HFFc6 (cell line): ENCODE measurements at places on chromosomes 12 and 14.

GRCh38 chr12:86194721-86195120 lies 61.5 kb downstream of the MGAT4C start:
- no peak for DNase-seq

- DNase-seq: no peak
Measured at GRCh38 chr12:5500331-5500659, 68.4 kb downstream of the NTF3 start.

DNA sequence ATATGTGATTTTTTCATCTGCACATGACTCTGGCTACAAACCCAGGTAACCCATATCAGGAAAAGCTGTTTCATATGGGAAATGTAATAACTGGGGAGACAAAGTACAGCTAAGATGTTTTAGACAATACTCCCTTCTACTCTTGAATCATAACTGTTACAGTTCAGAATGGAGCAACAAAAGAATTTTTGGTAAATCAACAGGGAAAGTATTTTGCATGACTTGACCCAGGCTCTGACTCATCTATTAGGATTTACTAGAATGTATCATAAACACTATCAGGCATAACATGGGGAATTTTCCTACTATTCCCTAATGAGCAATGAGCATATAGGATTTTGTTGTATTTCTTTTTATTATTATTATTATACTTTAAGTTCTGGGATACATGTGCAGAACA lies 553.0 kb downstream of the SLC16A7 start:
- DNase-seq: peak; percentile 80

GRCh38 chr12:117084405-117085317 lies 14.6 kb downstream of the TESC start:
- no peak for DNase-seq

DNA sequence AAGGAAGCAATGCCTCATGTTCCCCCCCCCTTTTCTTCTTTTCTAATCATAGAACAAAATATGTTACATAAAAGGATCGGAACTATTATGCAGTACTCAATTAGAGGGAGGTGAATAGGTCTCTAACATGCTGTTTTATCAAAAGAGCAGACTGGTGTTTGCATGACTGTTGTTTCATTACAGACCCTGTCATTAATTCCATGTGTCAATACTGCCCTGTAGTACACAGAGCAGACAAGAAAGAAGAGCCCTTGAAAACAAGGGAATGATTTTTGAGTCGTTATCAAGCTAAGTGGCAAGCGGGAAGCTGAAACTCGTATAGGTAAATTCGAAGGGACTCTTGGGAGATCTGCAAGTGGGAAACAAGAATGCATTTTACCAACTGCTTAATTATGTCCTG lies 76.9 kb upstream of the TMEM263 start:
- DNase-seq: no peak

DNA sequence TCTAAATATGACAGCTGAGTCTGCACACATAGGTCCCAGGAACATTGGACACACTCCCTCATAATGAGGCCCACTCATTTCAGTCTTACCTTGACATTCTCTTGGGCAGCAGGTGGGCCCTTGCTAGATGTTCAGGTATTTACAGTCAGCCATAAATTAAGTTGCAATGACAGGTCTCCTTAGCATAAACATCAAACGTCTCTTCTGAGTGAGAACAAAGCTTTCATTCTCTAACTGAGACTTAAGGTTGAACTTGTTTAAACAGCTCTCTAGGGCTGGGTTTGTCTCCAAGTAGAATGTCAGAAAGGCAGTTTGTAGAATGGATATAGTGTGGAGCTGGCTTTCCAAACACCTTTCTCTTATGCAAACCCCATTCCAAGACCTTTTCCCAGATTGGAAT lies 10.3 kb downstream of the ACVR1B start:
- DNase-seq: no peak

GRCh38 chr12:22254478-22254877 lies 80.0 kb downstream of the ST8SIA1 start:
- DNase-seq: no peak

GRCh38 chr12:34033628-34034296 lies 11.5 kb downstream of the ALG10 start:
- peak; percentile 36 for DNase-seq

DNA sequence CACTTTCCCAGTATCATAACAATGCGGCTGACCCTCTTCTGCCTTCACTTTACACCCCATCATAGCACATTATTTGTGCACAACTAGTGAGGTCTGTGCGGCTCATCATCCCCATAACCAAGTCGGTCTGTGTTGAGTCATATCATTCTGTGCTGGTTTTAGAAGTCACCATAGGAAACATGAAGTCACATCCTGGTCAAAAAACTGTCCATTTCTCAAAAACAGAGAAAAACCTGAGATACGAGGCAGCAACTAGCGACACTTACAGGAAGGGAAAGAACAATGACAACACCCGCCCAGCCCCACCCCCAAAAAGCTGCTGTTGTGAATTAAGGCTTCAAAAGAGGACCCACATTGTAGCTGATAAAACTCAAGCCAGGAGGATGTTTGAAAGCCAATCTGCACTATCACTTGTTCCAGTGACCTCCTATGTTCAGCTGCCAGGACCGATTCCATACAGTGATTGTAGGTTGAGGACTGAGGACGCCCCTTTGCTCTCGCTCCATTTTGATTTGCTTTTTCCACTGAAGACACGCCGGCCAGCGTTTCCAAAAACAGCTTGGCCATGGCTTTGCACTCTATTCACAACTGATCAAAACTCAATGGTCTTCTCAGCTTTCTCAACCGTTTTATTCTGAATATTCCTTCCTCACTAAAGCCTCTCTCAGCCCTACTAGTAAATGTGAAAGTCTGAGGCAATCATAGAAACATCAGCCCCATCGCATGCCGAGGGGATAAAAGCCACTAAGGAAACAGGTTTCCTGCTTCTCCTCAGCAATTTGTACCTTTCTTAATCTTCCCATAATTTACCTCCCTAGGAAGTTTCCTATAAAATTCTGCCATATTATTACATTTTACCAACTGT lies 87.5 kb downstream of the DUSP16 start:
- DNase-seq: peak; percentile 4

- no peak for DNase-seq
Measured at GRCh38 chr12:71194657-71195056, 36.9 kb upstream of the TSPAN8 start.

DNA sequence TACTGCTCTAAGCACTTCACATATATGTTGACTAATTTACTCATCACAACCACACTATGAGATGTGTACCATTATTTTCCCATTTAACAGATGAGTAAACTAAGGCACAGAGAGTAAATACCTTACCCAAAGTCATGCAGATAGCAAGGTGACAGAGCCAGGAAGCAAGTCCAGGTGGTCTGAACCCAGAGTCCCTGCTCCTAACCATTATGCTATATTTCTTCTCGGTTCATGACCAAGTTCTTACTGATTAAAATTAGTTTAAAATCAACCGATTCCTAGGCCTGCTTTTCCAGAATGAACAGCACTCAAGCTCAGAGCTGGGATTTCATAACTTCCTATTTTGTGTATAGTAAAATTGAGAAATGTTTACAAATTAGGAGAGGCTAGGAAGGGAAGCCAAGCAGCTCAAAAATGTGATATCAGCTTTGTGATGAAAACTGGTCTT lies 85.5 kb upstream of the EGLN3 start:
- no peak for DNase-seq

GRCh38 chr12:32820376-32820931 lies 64.8 kb upstream of the YARS2 start:
- DNase-seq: no peak

GRCh38 chr14:23512156-23512555 lies 39.4 kb downstream of the ZFHX2 start:
- DNase-seq: no peak

DNA sequence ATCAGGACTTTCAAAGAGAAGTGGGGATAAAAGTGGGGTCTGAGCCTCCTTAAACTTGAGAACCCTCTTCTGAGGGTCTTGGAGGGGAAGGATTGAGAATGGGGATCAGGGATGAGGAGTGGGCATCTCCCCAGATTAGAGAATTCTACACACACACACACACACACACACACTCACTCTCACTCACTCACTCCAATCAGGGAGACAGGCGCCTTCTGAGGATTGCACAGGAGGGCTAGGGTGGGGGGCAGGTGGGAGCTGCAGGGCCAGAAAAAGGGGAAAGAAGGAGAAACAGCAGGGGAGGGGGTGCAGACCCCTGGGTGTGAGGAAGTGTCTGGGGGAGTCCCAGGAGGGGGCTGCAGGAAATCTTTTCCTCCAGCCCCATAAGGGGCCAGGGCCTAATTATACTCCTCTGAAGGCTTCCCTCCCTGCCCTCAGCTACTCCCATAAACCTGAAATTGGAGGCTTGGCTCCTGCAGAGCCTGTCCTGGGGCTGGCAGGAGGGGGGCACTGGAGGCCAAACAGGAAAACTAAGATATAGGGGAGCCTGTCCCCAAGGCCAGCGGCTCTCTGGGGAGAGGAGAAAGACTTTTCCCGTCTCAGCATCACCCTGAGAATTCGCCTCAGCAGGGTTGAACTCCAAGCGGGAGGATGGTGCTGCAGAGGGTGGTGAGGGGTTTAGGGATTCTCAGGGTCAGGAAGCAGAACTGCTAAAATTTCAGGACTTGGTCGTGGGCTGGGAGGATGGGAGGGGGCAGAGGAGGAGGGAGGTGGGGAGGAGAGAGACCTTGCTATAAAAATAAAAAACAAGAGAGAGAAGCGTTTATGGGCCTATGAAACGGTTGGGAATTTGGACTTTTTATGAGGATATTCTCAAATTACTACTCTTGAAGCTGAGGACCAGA lies 1.6 kb downstream of the HOXC9 start:
- DNase-seq: no peak

DNA sequence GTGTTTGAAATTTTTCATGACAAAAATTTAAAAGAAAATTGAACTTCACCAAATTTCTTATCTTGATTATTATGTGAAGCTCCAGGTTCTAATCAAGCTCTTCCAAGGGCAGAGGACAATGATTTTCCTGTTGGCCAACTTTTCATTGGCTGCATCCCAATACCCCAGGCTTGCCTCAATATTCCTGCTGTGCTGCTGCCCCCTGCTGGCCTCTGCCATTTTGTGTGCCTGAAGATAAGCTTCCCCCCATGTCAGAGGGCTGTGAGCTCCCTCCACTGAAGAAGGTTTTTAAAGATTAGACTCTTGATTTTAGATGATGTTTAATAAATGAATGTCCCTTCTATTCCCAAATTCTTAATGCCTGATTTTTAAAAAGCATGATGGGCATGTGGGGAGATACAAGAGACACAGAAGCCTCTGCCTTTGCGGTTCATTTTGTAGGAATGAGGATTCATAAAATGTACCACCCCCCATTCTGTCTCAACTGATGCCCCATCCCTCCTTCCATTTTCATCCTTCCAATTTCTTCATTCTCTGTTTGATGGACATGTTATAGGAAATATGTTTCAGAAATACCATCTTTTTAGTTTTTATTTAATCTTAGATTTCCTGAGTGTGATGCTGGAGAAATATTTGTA lies 76.7 kb upstream of the RGS6 start:
- DNase-seq: peak; percentile 56

- DNase-seq: no peak
Measured at GRCh38 chr12:119673634-119674033, 5.7 kb downstream of the PRKAB1 start.

DNA sequence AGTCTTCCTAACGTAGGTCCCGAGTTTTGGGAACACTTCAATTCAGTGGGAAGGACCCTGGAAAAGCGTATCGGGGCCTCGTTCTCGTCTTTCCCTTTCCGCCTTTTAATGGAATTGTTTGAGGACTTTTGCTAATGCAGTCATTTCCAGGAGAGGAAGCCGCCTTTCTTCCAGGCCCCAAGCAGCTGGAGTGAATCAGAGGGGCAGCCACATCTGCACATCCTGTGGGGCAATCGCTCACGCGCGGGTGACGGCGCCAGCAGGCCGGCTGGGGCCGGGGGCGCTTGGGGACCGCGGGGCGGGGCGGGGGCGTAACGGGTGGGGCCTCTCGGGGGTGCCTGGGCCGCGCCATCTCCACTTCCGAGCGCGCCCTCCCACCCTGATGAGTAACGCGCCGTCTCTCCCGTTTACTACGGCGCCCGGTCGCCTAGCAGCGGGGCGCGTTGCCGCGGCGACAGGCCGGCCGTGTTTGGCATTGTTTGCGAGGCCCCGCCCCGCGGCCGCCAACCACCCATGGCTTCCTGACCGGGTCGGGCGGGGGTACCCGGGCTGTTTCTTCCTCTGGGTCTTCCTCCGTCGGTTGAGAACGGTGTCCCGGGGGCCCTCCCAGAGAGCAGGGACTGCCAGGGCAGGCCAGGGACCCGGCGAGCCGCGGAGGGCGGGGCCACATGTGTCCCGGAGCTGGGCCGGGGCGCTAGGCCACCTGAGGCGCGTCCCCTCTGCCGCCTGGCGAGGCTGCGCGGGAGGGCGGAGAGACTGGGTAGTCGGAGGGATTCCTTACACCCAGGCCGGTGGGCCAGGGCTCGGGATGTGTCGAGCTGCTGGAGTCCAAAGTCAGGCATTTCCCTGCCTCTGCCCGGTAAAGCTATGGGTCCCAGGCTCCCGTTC lies 2.3 kb downstream of the GSG1 start:
- DNase-seq: peak; percentile 93

- no peak for DNase-seq
Measured at GRCh38 chr14:74109369-74109768, 24.6 kb downstream of the LIN52 start.

- DNase-seq: no peak
Measured at GRCh38 chr12:128571906-128572810, 251.6 kb downstream of the SLC15A4 start.

- DNase-seq: no peak
Measured at GRCh38 chr12:123401753-123402683, 18.1 kb downstream of the KMT5A start.

GRCh38 chr12:21828779-21829178 lies 54.3 kb upstream of the KCNJ8 start:
- no peak for DNase-seq

GRCh38 chr12:118102609-118103008 lies 1.2 kb downstream of the VSIG10 start:
- DNase-seq: no peak

DNA sequence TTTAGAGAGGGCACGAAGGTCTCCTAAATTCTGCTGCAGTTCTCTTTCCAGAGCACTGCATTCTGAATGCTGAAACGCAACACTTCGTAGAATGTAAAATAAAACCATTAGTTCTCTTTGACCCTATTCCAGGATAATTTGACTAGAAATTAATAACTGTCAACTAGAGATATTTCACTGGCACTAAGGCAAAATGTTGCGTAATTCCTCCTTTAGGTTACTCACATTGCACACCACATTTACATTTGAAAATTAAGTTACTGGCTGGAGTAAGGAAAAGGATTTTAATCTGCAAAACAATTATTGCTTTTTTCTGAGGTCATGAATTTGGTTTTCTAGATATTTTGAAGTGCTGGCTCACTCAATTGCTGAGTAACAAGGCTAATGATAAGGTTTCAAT lies 58.0 kb upstream of the TRHDE start:
- no peak for DNase-seq

- DNase-seq: no peak
Measured at GRCh38 chr12:92234533-92234932, 88.9 kb upstream of the BTG1 start.

DNA sequence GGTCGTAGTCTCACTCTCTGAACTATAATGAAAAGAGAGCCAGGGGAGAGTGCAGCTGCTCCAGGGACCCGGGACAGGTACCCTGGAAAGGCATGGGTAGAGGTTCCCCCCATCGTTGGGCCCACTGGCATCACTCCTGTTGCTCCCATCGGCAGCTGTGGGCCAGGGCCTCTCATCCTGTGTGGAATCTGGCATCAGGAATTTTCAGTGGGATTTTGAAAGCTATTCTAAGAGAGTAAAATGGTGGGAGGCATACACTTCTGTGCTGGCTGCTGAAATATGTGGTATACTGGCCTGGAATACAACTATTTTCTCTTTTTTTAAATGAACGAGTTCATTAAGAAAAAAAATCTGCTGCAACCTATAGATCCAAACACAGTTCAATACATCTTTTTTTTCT lies 38.1 kb downstream of the EML1 start:
- no peak for DNase-seq

GRCh38 chr12:43416981-43417380 lies 135.0 kb downstream of the ADAMTS20 start:
- DNase-seq: no peak
